Left renal cortex interstitium (tissue), 4 donors: ENCODE measurements at places on chromosomes 7 and 10.

DNA sequence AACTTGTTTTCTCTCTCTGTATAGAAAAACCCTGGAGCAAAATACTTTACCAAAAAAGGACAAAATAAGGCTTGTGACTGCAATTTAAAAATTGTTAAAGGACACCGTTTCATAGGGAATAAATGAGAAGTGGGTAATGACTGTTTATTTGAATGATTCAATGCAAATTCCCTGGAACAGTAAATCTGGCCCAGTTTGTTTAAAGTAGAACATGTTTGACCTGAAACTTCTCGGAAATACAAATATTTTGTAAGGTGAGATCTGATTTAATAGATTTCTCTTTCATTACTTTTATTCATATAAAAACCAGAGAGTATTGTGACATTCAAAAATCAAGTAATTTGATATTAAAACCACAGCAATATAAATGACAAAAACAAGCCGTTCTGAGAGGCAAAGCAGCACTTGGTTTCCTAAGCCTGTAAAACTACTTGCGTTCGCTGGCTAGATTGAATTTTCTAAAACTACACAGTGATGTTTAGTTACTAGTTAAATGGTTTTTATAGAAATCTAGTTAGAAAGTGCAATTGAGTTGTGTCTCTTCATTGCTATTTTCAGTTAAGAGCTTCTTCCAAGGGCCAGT is 76.8 kb upstream of the PITRM1 start:
- DNase-seq, result no peak

GRCh38 chr7:12623885-12624498 is 53.5 kb downstream of the SCIN start:
- DNase-seq, result no peak

- no peak for DNase-seq
These were observed 96.3 kb upstream of the TAC1 start for GRCh38 chr7:97635622-97636021.

DNA sequence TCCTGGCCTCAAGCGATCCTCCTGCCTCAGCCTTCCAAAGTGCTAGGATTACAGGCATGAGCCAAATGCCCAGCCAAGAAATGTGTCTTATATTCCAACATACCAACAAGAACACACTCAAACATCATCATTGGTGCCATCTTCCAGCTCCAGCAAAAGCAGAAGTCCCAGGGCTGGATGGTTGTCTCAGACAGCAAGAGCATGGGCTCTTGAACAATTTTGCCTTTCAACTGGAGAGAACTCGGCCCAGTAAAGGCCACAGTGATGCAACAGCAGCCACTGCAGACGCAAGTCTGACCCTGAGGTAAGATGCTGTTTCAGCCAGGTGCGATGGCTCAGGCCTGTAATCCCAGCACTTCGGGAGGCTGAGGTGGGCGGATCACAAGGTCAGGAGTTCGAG is 52.8 kb upstream of the NFE2L3 start:
- no peak for DNase-seq

GRCh38 chr10:21279217-21279575 is 246.3 kb downstream of the SKIDA1 start:
- DNase-seq, result no peak

GRCh38 chr7:40808378-40808942 is 673.7 kb downstream of the SUGCT start:
- DNase-seq, result no peak

DNA sequence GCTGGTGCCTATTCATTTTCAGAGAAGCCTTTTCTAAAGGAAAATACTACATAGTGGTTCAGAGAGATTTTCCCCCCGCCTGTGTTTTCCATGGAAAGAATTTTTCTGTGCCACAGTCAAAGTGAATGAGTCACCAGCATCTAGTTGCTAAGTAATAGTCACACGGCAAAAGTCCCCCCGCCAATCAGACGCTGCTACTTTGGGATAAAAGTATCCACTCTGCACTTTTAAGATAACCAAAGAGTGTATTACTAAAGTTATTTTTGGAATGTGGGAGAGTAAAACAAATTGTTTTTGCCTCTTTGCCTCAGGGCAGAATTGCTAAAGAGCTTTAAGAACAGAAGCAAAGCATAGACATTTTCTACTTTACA is 23.5 kb downstream of the ABLIM1 start:
- no peak for DNase-seq

- no peak for DNase-seq
These were observed 17.8 kb downstream of the SMO start for GRCh38 chr7:129205987-129206785.

- DNase-seq, result no peak
These were observed 121.1 kb downstream of the GPR85 start for GRCh38 chr7:112965506-112965905.

GRCh38 chr7:34673066-34673465 is 15.0 kb downstream of the NPSR1 start:
- no peak for DNase-seq

DNA sequence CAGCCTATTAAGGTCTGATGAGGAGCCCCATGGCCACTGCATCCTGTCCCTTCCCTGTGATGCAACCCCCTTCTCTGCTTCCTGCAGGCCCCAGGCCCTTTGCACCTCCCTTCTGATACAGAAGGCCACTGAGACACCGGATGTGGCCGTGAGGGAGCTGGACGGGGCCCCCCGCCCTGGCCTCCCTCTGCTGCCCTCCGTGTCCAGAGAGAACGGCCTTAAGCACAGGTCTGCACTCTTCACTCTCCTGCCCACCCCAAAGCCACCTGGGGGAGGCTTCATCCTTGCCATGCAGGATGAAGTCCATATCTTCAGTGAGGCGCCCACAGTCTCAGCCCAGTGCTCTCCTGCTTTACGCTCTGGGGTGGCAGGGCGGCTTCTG is 86.9 kb upstream of the GNA12 start:
- DNase-seq, result no peak

- no peak for DNase-seq
These were observed 94.4 kb downstream of the ADRA2A start for GRCh38 chr10:111171183-111171582.

DNA sequence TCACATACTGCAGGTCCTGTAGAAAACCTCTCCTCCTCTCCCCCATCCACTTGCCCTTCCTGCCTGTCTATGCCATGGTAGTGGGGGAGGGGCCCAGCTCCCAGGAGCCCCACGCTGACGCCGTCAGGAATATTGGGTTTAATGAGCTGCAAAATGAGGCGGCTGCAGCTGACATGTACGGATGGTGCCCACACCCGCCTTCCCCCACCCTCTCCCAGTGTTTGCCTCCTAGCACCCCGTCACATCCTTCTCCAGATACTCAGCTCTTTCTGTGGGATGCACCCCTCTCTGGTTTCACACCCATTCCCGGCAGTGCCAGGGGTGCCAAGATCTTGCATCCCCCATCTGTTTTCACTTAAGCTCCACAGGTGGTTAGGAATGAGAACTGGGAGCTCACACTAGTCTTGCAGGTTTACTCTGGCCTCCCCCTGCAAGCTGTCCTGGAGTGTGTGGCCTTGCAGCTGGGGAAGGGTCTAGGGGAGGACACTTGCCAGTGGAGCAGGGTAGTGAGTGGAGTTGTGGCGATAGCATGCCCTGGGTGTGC is 26.1 kb downstream of the GBX1 start:
- no peak for DNase-seq

- DNase-seq, result no peak
These were observed 80.5 kb upstream of the CYP2C9 start for GRCh38 chr10:94858005-94858404.
